ENCODE measurements at places on chromosomes 4 and X. TPM values are rescaled to one million over a fixed set of nuclear protein-coding genes. Genes with fewer than 3 reads are reported as not detected.

Gene SSX2
- total RNA-seq: not detected

Gene CSN1S1
- not detected for total RNA-seq

Gene GRK4
- total RNA-seq: 4.2 TPM

Gene TKTL2
- not detected for total RNA-seq

Gene C4orf33
- 5.2 TPM for total RNA-seq
